ENCODE measurements at places on chromosomes 12 and 14.
A peak's percentile ranks its signal among the peaks of the same experiment; 100 is the strongest.

DNA sequence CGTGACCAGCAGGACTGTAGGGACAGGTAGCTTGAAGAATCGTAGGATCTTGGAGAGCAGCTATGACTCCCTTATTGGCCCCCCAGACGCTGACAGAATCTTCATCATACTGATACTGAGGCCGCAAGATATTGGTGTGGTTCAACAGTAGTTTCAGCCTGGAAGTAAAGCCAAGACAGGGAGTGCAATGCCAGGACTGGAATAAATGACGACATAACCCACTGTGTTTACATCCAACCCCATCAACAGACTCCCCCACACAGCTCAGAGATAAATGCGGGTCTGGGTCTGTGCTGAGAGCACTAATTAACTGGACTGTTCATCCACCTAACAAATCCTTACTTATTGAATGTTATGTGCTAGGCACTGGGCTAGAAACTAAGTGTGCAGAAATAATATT is 16.6 kb downstream of the NOXRED1 start:
- no peak for DNase-seq

GRCh38 chr12:121079736-121080272 is 40.8 kb upstream of the OASL start:
- DNase-seq, result no peak

DNA sequence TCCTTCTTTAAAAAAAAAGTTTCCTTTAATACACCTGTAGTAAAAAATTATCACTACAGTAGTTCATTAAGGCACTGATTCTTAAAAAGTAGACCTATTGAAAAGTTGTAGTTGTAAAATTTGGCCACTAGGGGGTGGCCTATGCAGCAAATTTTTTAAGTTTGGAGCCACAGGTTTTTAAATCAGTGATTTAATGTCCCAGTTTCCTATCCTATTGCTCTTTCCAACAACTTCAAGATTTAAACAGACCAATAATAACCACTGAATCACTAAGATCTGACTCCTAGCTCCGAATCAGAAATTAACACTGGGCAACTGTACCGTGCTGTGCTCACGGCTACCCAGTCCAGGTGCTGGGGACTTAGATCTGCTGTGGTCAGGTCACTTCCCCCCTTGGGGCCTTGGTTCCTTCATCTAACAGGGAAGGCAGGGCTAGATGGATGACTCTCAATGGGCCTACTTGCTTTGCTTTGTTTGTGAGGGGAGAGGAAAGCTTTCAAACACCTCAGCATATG is 279.3 kb downstream of the MED13L start:
- DNase-seq, result peak; percentile 25

DNA sequence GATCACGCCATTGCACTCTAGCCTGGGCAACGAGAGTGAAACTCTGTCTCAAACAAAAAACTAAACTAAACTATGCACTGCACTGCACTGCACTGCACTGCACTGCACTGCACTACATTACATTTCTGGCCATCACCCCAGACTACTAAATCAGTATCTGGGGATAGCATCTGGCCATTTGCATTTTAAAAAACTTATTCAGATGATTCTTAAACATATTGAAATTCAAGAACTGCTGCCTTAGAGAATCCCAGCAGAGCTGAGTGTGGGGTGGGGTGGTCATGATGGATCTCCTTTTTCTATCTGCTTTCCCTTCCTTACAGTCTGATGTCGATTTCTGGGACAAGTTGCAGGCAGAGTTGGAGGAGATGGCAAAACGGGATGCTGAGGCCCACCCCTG is 13.6 kb downstream of the PEX5 start:
- no peak for DNase-seq

GRCh38 chr14:74309125-74310022 is 6.6 kb upstream of the ABCD4 start:
- no peak for DNase-seq

DNA sequence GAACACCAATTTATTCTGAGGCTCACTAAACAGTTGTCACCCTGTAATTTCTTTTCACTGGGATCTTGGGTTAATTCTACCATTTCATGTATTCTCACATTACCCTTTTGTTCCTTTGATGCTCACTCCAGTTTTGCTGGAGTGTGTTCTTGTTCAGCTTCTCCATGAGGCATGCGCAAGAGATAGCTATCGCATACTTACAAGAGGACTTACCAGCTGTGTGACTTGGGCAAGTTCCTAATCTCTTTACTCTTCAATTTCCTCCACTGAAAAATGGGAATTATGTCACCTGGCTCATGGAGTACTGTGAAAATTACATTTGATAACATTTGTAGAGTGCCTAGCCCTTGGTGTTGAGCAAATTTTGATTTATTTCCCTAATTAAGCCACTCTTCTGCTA is 56.5 kb upstream of the JDP2 start:
- no peak for DNase-seq

DNA sequence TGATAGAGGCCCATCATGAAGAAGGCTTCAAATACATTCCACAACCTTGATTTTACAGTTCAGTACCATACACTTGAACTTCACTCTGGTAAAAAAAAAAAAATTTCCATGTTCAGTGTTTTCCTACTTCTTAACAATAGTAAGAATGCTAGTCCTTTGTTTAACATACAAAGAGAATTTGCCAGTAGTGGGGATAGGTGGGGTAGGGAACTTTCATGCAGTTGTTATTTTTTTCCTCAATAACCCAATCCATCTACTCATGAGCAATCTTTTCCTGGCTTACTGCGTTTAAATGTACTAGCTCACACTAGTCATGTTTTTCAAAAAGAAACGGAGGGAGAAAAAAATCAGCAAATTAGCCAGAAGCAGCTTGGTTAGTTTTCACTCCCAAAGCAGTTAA is 206.1 kb downstream of the PRKD1 start:
- no peak for DNase-seq

GRCh38 chr12:130339951-130340350 is 2.3 kb downstream of the PIWIL1 start:
- no peak for DNase-seq

DNA sequence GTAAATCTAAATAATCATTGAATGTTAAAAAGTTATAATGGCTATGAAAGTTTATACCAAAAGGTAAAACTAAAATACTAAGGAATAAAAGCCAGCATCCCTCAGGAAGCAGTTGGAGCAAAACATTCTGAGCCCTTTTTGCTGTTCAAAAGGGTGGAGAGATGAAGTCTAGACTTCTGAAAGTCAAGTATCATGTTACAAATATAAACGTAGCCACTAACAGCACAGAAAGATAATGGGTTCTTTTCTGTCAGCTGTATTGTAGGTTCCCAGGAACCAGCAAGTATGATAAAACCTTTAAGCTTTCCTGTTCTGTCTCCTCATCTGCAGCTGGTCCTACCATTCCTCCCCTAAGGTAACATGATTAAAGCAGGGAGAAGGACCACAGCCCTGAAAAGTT is 16.4 kb upstream of the PLD4 start:
- no peak for DNase-seq

GRCh38 chr14:59305836-59306555 is 117.5 kb downstream of the DAAM1 start:
- DNase-seq, result no peak

GRCh38 chr14:20692116-20692751 is 3.7 kb downstream of the ANG start:
- DNase-seq, result no peak

DNA sequence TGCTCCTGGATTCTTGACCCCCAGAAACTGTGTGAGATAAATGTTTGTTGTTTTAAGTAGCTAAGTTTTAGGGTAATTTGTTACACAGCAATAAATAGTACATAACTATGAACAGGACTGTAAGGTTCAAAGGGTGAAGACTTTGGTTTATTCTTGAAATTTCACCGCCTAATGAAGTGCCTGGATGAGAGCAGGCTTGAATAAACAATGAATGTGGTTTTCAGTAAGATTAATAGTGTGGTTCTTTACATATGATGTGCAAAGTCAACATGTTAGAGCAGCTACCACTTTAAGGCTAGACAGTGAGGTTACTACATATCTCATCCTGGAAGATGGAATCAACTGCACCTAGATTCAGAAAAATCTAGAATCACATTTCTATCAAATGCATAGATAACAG is 145.2 kb upstream of the BTG1 start:
- no peak for DNase-seq

GRCh38 chr12:46585854-46586621 is 213.5 kb upstream of the SLC38A2 start:
- peak; percentile 48 for DNase-seq

DNA sequence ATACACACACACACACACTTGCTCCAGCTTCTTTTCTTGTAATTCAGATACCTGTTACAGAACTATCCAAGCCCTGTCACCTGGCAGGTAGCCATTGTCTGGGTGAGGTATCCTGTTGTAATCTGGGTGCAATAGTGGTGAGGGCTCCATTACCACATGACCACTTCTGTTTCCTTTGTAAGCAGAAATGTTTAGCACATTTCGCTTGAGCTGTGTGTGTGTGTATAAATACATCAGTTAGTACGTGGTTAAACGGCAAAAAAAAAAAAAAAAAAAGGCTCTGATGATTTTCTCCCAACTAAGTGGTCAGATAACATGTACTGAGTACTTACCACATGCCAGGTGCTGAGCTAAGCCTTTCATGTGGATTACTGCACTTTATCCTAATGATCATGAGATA is 129.3 kb upstream of the SSTR1 start:
- no peak for DNase-seq

GRCh38 chr12:12266389-12266872 is 413 bp downstream of the LRP6 start:
- DNase-seq, result no peak

DNA sequence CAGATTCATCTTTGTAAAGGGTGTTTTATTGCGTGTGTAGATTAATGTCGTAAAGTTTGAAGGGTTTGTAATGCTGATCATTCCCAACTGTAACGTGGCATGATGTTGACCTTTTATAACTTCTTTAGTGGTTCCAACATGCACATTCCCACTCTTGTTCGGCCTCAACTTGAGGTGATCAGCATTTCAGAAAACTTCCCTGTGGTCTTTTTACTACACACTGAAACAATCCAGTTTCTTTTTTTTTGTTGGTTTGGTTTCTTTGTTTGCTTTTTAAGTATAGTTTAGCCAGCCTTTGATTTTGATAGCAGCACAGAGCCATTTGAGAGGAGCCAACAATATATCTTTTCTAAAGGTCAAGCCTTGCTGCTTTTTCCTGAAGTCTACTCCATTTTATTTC is 22.8 kb downstream of the UTP20 start:
- no peak for DNase-seq

GRCh38 chr12:104513681-104514080 is 56.9 kb downstream of the CHST11 start:
- no peak for DNase-seq

DNA sequence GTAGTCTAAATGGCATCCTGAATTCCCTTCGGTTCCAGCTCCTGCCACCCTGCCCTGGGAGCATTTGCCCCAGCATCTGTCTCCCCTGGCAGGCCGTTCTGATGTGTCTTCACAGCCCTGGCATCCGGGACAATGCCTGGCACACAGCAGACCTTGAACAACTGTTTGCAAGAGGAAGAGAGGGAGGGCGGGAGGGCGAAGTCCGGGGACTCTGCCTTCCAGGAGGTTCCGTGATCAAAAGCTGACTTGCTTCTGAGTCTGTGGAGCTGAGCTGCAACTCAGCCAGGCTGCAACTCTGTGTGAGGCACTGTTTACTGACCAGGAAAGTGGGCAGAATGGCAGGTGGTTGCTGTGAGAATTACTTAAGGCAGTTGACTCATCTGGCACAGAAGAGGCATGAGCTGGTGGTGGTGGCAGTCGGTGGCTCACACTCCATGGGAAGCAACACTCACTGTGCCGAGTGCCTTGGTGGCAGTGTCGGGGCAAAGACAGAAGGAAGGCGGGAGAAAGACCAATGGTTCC is 61.1 kb upstream of the DLK1 start:
- peak; percentile 41 for DNase-seq

DNA sequence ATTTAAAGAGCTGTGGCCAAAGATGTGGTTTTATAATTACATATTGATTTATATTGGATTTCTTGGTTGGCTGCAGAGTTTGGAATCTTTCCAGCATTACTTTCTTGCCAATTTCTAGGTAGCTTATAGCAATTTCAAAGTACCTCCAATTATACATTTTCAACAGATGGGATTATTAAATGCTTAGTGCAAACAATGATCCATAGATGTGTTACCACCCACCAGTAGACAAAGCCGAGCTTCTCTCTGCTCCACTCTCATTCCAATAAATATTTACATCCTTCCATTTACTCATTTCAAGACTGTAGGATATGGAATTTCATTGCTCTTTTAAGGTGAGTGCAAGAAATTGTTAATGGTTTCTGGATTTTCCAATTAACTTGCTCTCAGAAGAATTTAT is 21.6 kb upstream of the TMCC3 start:
- no peak for DNase-seq

DNA sequence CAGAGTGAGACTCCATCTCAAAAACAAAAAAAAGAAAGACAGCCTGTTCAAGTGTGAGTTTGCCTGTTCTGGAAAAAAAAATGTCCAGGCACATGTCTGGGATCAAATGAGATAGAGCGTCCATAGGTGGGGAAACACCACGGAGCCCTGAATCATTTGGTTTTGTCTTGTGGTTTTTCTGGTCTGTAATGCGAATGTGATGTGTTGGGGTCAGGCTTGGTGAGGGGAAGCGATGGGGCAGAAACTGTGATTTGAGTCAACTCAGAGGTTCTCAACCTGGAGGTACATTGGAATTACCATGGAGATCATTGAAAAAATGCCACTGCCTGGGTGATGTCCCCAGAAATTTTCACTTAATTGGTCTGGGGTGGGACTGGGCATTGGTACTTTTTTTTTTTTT is 183.9 kb upstream of the PWP1 start:
- peak; percentile 63 for DNase-seq

DNA sequence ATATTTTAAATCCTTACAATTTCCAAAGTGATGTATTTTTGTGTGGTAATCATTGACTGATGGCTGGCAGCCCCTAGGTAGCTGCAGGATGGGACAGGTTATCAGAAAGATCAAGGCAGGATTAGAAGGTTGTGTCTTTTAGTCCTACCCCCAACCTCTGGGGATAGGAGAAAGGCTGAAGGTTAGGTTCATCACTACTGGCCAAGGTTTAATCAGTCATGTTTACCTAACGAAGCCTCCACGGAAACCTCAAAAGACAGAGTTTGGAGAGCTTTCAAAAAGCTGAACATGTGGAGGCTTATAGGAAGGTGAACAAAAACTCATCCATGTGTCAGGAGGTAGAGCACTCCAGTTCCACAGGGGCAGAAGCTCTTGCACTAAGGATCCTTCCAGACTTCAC is 77.5 kb upstream of the CD163 start:
- DNase-seq, result no peak

Measured in RCC 7860 (cell line).